HuH-7.5 (cell line): ENCODE measurements at places on chromosomes 6 and 20.

GRCh38 chr20:35342154-35342769, 50.0 kb upstream of the FAM83C start:
- no peak for DNase-seq

DNA sequence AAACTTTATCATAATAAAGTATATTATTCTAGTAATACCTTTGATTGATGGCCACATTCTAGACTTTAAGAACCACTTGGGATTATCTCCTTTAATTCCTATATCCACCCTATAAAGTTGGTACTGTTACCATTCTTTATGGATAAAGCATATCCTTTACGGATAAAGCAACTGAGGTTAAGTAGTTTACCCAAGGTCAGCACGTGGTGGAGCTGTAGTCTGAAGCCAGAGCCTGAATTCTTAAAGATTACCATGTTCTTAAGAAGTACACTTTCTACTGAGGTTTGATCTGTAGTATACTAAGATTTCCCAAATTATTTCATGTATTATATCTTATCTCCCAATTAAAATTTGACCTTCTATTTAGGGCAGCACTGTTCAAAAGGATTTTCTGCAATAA, 3.0 kb upstream of the NCOA7 start:
- DNase-seq, result no peak

DNA sequence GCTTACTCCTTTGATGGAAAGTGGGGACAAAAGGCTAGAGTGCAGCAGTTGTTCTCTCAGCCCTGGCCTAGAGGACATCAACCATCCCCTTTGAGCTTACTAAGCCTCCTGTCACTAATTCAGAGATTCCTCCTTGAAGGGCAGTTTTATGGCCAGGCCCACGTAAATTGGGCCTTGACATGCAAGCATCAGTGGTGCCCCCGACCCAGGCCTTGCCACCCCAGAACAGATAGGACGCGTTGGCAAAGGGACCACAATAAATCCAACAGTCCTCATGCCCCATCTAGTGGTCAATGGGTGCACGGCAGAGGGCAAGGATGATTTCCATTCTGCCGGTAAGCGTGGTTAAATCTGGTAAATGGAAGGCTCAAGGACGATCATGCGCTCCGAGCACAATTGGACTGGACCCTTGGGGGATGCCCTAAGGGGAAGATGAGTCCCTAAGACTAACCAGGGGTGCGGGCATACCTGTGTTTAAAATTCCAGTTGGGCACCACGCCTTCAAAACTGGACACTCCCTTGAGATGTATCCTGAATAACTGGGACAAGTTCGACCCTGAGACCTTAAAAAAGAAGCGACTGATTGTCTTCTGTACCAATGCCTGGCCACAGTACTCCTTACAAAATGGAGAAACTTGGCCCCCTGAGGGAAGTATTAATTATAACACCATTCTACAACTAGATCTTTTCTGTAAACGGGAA, 32.6 kb downstream of the CEP85L start:
- peak; percentile 15 for DNase-seq

- DNase-seq, result no peak
Observed at GRCh38 chr6:132730560-132730959, 16.7 kb upstream of the VNN1 start.
